ENCODE measurements at places on chromosomes 6 and 20.

- no peak for DNase-seq
Measured at GRCh38 chr6:158715330-158716311, 65.8 kb downstream of the SYTL3 start.

- no peak for DNase-seq
Measured at GRCh38 chr20:11401988-11402387, 515.7 kb upstream of the BTBD3 start.

GRCh38 chr6:143961886-143962878 lies 45.9 kb downstream of the PLAGL1 start:
- no peak for DNase-seq

- DNase-seq: no peak
Measured at GRCh38 chr6:51199733-51200260, 381.1 kb downstream of the TFAP2B start.

GRCh38 chr20:46541229-46541935 lies 9.1 kb downstream of the OCSTAMP start:
- no peak for DNase-seq

GRCh38 chr20:18090044-18090443 lies 32.3 kb upstream of the OVOL2 start:
- no peak for DNase-seq

GRCh38 chr6:29666826-29667130 lies 9.9 kb downstream of the MOG start:
- DNase-seq: no peak

GRCh38 chr6:84007871-84008270 lies 25.7 kb upstream of the MRAP2 start:
- no peak for DNase-seq
